ENCODE measurements at places on chromosomes 13 and 19.

GRCh38 chr19:8571006-8571411 is 6.2 kb downstream of the MYO1F start:
- DNase-seq: no peak

- DNase-seq: no peak
These were observed 187.0 kb downstream of the MYO16 start for GRCh38 chr13:108816375-108816774.

- no peak for DNase-seq
These were observed 26.5 kb downstream of the NUMBL start for GRCh38 chr19:40663695-40664692.

DNA sequence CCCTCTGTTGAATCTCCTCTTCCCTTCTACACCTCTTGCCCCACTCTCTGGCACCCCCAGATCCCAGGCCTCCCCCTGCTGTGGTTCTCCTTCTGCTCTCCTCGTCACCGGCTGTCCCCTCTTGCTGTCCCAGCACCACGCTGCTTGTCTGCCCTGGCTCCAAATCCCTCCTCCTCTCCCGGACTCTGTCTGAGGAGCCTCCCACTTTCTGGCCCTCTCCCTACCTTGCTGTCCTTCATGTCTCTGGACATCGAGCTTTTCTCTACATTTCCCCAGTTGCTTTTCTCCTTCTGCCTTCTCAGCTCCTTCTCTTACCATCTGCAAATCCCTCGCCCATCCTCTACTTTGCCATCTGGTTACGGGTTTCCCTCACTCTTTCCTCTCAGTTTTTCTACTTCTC is 1.2 kb downstream of the ZNF347 start:
- no peak for DNase-seq

DNA sequence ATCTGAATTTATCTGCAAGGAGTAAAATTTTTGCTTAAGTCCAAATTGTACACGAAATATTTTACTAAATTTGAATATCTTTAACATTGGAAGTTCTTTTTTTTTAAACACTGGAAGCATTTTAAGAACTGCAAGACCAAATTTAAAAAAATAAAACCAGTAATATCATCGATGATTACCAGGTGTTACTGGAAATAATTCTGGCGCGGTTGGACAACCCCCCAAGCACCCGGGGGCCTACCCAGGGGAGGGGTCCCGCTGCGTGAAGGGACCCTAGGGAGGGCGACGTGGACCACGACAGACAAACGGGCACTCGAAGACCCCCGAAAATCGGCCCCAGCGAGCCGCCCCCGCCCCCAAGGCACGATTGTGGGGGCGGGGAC is 12.6 kb upstream of the JSRP1 start:
- no peak for DNase-seq

- DNase-seq: no peak
These were observed 65.3 kb upstream of the ZNF681 start for GRCh38 chr19:23823952-23824389.

All from stimulated activated CD8-positive, alpha-beta memory T cell treated with anti-CD3 and anti-CD28 coated beads, Interleukin-4, amount 100 ng/mL, for 24 hours (primary cell).